ENCODE measurements at places on chromosomes 7 and 10.

DNA sequence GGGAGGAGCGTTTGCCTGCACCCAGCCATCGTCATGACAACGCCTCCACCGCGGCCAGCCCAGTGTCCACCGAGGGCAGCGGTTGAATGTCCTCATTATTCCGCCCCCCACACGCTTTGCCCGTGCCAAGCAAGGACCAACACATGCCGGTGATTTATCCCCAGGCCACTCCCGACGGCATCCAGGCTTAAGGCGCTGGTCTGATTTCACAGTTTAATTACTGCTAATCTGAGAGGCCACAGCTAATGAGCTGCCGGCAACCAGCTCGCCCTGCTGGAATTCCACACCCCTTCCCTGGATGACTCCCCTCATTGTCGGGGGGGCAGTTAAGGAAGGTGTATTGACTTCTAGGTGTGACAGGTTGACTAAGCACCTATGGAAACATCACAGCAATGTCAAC is 432.3 kb downstream of the DNAJB6 start:
- DNase-seq, result no peak

GRCh38 chr10:89798092-89798491 is 96.7 kb downstream of the KIF20B start:
- DNase-seq, result no peak

DNA sequence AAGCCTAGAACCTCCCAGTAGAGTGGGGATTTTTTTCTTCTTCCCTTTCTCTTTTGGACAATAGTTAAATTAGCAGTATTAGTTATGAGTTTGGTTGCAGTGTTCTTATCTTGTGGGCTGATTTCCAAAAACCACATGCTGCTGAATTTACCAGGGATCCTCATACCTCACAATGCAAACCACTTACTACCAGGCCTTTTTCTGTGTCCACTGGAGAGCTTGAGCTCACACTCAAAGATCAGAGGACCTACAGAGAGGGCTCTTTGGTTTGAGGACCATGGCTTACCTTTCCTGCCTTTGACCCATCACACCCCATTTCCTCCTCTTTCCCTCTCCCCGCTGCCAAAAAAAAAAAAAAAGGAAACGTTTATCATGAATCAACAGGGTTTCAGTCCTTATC is 5.4 kb downstream of the OPN1SW start:
- DNase-seq, result no peak

- peak; percentile 20 for DNase-seq
Observed at GRCh38 chr10:71314028-71314693, 4.9 kb upstream of the SLC29A3 start.

Measured in stimulated activated CD8-positive, alpha-beta memory T cell treated with anti-CD3 and anti-CD28 coated beads, Interleukin-4, amount 100 ng/mL, for 24 hours (primary cell).